ENCODE measurements at places on chromosomes 7 and 10.

GRCh38 chr10:49441488-49442476 lies 45.9 kb upstream of the DRGX start:
- no peak for DNase-seq

DNA sequence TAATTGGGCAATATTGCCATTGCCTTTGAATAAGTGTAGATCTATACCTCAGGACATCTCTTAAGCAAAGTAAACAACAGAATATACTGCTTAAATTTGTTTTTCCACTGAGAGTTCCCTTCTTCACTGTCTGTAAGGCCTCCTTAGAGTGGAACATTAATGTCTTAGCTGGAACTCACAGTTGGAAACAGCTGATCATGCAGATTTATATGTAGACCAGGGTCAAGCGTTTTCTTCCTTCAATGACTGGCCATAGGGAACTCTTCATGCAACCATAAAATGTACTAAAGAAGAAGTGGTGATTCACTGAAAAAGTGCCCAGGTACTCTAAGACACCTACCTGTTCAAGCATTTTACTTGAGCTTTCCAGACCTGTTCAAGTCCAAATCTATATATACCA lies 18.3 kb upstream of the TBX20 start:
- no peak for DNase-seq

- DNase-seq = no peak
Observed at GRCh38 chr10:91558473-91558872, 74.4 kb downstream of the PPP1R3C start.

DNA sequence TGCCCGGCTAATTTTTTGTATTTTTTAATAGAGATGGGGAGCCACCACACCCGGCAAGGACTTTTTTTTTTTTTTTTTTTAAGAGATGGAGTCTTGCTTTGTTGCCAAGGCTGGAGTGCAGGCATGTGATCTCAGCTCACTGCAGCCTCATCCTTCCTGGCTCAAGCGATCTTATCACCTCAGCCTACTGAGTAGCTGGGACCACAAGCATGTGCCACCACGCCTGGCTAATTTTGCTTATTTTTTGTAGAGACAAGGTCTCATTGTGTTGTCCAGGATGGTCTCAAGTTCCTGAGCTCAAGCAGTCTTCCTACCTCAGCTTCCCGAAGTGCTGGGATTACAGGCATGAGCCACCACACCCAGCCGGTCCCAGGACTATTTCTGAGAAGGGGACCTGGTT lies 9.3 kb upstream of the MCU start:
- no peak for DNase-seq

GRCh38 chr7:31785101-31785500 lies 98.1 kb downstream of the PPP1R17 start:
- no peak for DNase-seq

DNA sequence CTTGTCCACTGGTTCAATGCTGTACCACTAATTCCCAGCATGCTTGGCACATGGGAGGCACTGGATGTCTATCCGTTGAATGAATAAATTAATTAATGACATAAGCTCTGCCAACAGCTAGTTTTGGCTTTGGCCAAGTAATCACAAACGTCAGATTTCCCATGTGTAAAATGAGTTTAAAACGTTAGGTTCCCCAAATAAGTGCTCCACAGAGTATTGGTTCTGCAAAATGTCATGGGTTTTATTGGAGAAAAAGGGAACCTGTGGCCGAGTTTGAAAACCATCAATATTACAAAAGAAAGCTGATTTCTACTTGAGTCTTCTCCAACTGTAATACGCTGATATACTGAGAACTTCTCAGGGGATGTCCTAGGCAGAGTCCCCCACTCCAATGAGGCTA lies 23.2 kb downstream of the ELMO1 start:
- DNase-seq = no peak

- DNase-seq = no peak
Observed at GRCh38 chr7:159007996-159008389, 136.7 kb downstream of the VIPR2 start.

GRCh38 chr7:155303039-155303593 lies 5.4 kb downstream of the INSIG1 start:
- peak; percentile 24 for DNase-seq

GRCh38 chr7:4707217-4707741 lies 25.2 kb downstream of the FOXK1 start:
- no peak for DNase-seq

DNA sequence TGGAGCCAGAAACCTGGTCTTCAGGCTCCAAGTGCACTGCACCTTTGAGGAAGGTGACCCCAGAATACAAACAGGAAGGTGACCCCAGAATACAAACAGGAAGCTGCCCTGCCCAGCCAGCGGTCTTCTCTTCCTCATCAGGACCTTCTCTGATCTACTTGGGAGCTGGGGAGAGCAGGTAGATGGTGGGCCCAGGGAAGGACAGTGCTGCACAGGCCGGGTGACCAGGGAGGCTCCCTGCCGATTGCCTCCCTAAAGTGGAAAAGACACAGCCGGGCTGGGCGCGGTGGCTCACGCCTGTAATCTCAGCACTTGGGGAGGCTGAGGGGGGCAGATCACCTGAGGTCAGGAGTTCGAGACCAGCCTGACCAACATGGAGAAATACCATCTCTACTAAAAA lies 151.8 kb upstream of the CHST15 start:
- no peak for DNase-seq

DNA sequence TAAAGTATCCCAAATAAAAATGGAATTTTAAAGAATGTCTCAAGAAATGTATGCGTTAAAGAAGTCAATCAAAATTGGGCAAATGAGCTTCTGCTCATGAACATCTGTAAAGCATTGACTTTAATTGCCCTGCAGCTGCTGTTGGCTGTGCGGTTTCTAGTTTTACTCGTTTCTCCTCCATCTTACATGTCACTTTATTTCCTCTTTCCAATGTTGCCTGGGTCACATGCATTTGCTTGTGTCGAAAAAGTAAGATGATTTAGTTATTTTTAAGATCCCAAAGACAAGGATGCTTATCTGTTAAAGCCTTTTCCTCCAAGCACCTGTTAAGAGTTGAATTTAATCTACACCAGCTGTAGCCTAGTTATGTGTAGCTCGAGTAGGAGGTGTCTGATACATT lies 310.4 kb downstream of the EXOC4 start:
- no peak for DNase-seq

DNA sequence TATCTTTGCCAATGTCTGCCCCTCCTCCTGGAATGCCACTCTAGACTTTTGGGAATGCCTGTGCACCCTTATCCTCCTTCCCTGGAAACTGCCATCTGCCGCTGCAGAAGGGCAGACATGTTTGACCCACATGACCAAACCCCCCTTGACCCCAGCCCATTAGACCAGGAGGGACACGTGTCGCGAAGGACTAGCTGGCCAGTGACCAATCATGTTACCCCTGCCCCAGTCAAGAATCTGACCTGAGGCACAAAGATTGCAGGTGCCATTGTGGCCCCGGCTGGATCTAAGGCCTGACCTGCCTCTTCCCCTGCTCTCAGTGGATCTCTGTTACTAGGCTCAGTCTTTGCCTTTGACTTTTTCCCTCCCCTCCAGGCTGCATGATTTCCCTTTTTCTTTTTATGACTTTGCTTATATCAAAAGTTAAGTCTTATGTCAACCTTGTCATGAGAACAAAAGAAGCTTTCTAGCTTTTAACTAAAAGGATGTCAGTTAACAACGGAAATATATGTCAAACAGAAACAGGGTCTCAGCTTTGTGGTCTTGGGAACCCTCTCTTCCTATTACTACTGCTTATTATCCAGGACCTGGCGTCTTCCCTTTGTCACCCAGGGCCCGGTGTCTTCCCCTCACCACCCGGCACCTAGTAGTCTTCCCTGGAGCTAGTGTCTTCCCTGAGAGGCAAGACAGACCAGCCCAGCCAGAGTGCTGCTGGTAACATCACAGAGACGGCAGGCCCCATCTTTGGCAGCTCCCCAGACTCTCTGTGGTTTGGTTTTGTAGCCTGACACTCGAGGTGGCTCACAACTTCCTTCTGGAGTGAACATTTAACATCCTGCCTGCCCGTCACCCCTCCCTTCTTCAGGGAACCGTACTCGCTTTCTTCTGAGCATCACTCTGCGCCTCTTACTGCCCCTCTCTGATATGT lies 24.4 kb upstream of the PPIF start:
- DNase-seq = peak; percentile 84

GRCh38 chr7:148700661-148701064 lies 2.0 kb downstream of the CUL1 start:
- DNase-seq = peak; percentile 59

GRCh38 chr7:3264693-3265339 lies 36.2 kb upstream of the SDK1 start:
- DNase-seq = no peak

DNA sequence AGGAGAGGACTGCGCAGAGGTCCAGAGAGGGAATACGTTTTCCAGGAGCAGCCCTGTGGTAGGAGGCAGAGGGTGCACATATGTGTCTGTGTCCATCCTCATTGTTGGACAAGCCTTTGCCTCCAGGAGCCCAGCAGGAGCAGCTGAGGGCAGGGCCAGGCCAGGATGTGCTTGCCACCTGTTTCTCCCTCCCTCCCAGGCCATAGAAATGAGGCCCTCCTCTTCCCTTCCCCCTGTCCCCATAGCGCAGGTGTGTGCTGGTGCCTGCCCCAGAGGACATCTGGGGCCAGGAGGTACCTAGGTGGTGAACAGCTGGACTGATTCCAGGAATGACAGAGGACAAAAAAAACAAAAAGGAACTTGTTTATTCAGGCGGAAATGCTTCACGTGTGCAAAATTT lies 10.5 kb upstream of the CXCL12 start:
- no peak for DNase-seq

DNA sequence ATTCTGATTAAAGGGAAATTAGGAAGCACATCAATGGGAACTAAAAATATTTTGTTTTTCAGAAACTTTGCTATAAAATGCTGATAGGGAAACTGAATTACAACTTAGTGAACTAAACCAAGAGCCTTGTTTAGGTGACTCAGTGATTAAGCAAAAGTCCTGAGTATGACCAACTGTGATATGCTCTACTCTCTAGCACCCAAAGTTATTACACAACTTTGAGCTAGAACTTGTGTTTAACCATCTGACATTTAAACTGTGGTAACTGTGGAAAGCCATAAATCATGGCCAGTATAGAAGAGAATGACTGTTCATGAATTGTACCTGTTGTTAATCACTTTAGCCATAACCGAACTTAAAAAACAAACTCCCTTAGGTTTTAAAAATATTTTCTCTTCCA lies 127.4 kb downstream of the ZNF365 start:
- DNase-seq = peak; percentile 33

DNA sequence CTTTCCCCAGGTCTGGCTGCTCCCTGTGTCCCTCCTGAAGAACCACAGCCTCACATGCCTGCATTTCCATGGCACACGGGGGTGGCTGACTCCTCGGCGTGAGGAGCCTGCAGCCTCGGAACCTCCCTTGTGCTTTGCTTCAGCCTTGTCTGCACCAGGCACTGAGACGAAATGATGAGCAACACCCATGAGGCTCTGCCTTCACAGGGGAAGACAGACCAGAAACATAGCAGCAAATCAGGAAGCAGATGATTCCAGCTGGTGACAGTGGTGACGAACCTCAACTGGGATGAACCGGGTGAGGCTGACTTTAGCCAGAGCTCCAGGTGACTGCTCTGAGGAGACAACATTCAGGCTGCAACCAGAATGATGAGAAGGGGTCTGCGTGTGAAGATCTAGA lies 84.5 kb upstream of the SMNDC1 start:
- DNase-seq = no peak

DNA sequence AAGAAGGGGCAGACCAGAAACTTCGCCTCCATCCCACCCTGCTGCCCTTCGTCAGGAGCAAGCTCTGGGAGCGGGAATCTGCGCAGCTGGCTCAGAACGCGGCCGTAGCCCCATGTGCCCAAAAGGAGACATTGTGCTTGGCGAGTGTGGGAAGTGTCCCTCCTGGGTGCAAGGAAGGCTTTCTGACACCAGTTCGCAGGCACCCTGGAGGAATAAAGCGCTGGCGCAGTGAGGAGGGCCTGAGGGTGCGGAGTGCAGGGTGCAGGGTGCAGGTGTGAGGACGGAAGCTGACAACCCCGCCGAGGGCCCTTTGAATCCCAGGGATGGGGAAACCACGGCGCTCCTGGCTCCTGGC lies 811 bp downstream of the SLIT1 start:
- DNase-seq = no peak
